ENCODE measurements at places on chromosomes 12 and 14.
A peak's percentile ranks its signal among the peaks of the same experiment; 100 is the strongest.

DNA sequence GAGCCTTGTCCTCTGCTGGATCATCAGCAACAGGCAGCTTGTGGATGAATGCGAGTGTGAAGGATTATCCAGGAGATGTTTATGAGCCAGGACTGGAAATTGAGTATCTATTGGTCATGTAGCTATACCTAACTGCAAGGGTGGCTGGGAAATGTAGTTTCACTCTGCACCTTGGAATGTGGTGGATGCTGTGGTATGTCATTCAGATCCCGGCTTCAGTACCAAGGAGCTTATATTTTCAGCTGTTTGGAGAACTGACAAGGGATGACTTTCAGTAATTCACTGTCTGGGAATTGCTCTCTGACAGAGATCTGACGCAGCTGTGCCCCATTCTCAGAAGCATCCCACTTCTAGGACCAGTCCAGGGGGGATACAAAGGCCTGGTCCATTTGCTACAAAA is 792.3 kb upstream of the NOVA1 start:
- DNase-seq = no peak

GRCh38 chr14:94680862-94681288 is 68.7 kb downstream of the SERPINA3 start:
- DNase-seq = no peak

- DNase-seq = no peak
Observed at GRCh38 chr12:30845676-30846075, 80.9 kb upstream of the TSPAN11 start.

GRCh38 chr12:49545815-49546214 is 7.0 kb downstream of the KCNH3 start:
- DNase-seq = no peak

GRCh38 chr12:57474862-57475261 is 4.8 kb downstream of the ARHGAP9 start:
- DNase-seq = no peak

- DNase-seq = no peak
Observed at GRCh38 chr14:29458547-29458946, 469.1 kb downstream of the PRKD1 start.

- no peak for DNase-seq
Observed at GRCh38 chr12:9858135-9858534, 11.0 kb downstream of the CLEC2B start.

- no peak for DNase-seq
Observed at GRCh38 chr14:28242895-28243294, 523.7 kb upstream of the FOXG1 start.

DNA sequence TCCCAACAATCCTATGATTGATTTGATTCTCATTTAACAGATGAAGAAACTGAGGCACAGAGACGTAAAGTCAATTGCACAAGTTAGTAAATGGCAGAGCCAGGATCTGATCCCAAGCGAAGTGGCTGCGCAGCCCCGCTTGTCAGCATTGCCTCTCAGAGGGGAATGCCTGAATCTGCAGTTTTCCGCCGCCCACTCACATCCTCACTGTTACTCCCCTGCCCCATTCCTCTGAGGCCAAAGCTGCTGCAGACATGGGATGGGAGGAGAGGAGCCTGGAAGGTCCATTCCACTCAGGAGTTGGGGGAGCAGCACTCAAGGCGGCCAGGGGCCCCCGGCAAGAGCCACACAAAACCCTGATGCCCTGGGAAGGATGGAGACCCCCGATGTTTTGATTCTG is 1.0 kb downstream of the NRIP2 start:
- peak; percentile 42 for DNase-seq

DNA sequence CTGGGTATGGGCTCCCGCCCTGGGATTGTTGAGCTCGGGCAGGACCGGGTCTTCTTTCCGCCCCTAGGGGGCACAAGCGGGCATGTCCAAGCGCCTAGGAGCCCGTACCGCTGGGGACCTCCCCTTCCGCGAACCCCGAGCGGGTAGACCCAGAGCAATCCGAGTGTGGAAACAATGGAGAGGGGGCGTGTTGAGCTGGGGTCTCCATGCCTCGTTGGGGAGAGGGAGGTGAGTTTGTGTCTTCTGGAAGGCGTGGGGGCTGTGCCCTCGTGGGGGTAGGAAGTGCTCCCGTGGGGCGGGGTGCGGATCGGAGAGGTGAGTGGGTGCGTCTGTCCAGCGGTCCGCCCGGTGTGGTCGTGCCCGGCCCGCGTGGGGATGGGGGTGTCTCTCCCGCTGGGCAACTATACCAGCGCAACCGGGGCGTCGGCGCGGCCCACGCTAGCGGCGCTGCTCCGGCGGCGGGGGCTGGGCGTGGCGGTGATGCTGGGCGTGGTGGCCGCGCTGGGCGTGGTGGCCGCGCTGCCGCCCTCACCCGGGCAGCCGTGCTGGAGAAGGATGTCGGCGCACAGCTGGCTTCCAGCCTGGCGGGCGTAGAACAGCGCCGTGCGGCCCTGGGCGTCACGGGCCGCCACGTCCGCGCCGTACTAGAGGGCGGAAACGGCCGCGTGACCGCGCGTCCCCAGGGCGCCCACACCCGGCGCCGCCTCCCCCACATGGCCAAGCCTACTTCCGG is 12.2 kb downstream of the AGAP2 start:
- DNase-seq = peak; percentile 86

DNA sequence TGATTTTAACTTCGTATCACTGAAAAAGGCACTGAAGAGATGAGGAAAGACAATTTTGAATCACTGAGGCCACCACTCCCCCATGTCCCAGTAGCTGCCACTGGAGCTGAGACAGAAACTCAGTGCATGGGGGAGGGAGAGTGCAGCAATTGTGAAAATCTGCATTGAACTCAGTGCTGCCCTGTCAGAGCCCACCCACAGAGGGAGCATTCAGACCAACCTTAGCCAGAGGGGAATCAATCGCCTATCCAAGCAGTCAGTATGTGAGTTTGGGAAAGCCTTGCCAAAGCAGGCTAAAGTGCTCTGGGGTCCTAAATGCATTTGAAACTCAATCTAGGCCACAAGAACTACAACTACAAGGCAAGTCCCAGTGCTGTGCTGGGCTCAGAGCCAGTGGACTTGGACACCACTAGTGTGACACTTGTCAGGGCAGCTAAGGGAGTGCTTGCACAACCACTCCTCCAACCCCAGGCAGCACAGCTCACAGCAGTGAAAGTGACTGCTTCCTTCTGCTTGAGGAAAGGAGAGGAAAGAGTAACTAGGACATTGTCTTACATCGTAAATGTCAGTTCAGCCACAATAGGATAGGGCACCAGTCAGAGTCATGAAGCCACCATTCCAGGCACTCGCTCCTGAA is 13.3 kb downstream of the RNASE3 start:
- DNase-seq = no peak

Measured in cardiac fibroblast (primary cell).